ENCODE measurements at places on chromosomes 4 and X. TPM values are rescaled to one million over a fixed set of nuclear protein-coding genes. Genes with fewer than 3 reads are reported as not detected.

The NLRP2B gene
- not detected for total RNA-seq

The CFI gene
- total RNA-seq = 15.4 TPM

The SLC7A11 gene
- total RNA-seq = 6.3 TPM

The PRKG2 gene
- 4.2 TPM for total RNA-seq

The BTC gene
- total RNA-seq = 1.4 TPM

The TACR3 gene
- 0.72 TPM for total RNA-seq

The TKTL2 gene
- total RNA-seq = not detected

The EVC2 gene
- total RNA-seq = 4.5 TPM

The SYP gene
- 13.6 TPM for total RNA-seq

The TRAM1L1 gene
- 8.9 TPM for total RNA-seq

The STBD1 gene
- 4.1 TPM for total RNA-seq

The TRIM60 gene
- not detected for total RNA-seq

The GUCY1A1 gene
- total RNA-seq = 6.2 TPM

The CLDN34 gene
- total RNA-seq = 0.86 TPM

GRCh38 chrX:38570396-38570795, 9.1 kb downstream of the TSPAN7 start:
- H3K27me3 ChIP-seq = no peaks in the 10 kb centered on the region
- H3K27ac ChIP-seq = no peak overlapping the region
- no peak for DNase-seq
- H3K36me3 ChIP-seq = no peaks in the 10 kb centered on the region
- H3K4me1 ChIP-seq = no peaks in the 10 kb centered on the region

GRCh38 chrX:12895866-12896265, 10.6 kb upstream of the TLR8 start:
- no peak overlapping the region for H3K27ac ChIP-seq
- H3K4me1 ChIP-seq = no peaks in the 10 kb centered on the region
- no peaks in the 10 kb centered on the region for H3K27me3 ChIP-seq
- no peak overlapping the region for H3K4me3 ChIP-seq
- no peaks in the 10 kb centered on the region for H3K36me3 ChIP-seq

- H3K4me3 ChIP-seq = no peak overlapping the region
- DNase-seq = no peak
- peaks cover 9% of the 10 kb centered on the region for H3K4me1 ChIP-seq
- no peak overlapping the region for H3K27ac ChIP-seq
- H3K27me3 ChIP-seq = peaks cover 7% of the 10 kb centered on the region
These were observed 150.2 kb downstream of the C4orf33 start for GRCh38 chr4:129246145-129246544.

DNA sequence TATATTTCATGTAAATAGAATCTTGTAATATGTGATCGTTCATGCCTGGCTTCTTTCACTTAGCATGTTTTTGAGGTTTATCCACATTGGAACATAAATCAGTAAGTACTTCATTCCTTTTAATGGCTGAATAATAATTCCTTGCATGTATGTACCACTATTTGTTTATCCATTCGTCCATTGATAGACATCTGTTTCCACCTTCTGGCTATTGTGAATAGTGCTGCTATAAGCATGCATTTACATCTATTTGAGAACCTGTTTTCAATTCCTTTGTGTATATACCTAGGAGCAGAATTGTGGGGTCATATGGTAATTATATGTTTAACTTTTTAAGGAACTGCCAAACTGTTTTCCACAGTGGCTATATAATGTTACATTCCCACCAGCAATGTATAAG, 356.7 kb upstream of the DIPK2B start:
- no peaks in the 10 kb centered on the region for H3K27me3 ChIP-seq
- no peak for DNase-seq
- H3K36me3 ChIP-seq = no peaks in the 10 kb centered on the region
- H3K27ac ChIP-seq = no peak overlapping the region
- H3K4me1 ChIP-seq = no peaks in the 10 kb centered on the region

DNA sequence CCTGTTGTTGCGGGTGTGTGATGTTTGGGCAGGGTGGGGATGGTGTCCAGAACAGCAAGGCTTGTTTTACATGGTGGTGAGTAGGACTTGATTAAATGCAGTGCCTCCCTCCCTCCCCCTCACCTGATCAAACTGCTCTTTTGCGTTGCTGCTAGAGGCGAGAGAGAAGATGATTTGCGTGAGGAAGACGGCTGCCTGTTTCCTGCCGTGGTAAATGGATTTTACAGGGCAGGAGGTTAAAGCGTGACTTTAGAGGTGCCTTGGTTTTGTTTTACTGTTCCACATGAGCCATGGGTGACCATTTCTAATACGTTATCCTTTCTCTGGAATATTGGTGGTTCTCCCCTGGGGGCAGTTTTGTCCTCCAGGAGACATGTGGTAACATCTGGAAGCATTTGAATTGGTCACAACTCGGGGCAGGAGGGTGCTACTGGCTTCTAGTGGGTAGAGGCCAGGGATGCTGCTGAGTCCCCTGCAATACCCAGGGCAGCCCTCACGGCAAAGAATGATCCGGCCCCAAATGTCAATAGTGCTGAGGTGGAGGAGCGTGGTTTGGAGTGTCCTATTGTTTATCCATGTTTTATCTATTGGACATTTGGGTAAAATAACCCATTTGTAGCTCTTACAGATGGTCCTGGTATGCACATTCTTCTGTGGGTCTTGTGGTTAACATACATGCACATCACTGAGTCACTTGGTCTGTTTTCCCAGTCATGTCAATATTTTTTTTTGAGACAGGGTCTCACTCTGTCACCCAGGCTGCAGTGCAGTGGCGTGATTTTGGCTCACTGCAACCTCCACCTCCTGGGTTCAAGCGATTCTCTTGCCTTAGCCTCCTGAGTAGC, 73.7 kb downstream of the SHROOM2 start:
- peaks cover 7% of the 10 kb centered on the region for H3K36me3 ChIP-seq
- H3K4me3 ChIP-seq = no peak overlapping the region
- no peaks in the 10 kb centered on the region for H3K27me3 ChIP-seq

DNA sequence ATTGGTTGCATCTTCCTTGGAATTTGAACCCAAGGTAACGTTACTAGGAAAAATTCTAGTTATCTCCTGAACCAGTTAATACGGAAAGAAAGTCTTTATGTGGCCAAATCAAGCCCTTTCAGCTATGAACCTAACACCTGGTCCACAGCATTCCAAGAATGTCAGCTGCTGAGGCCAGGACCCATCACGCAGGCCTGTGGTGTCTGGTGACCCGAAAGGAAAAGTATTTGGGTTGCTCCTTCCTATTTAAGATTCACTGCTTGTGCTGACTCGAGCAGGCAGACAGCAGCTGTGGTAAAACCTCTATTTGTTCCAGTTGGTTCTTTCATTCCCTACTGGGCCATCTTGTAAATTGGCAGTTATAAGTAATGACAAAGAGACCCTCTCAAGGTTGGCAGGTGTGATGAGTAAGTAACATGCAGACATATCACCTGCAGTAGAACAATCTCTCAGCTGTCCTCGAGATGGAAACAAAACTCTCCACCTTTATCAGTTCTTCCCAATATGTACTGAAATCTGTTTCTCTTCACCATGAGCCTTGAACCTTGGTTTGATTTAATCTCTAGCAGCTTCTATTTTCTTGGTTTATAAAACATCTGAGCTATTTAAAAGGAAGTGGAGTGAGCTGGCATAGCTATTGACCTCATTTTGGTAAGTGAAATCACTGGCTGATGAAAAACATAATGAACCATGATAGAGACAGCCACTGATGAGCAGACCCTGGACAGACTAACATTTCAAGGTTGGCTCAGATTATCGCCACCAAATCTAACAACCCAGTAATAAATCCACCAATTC, 182.1 kb upstream of the SMIM31 start:
- no peak for DNase-seq
- no peaks in the 10 kb centered on the region for H3K36me3 ChIP-seq
- H3K27me3 ChIP-seq = no peaks in the 10 kb centered on the region
- no peak overlapping the region for H3K4me3 ChIP-seq

DNA sequence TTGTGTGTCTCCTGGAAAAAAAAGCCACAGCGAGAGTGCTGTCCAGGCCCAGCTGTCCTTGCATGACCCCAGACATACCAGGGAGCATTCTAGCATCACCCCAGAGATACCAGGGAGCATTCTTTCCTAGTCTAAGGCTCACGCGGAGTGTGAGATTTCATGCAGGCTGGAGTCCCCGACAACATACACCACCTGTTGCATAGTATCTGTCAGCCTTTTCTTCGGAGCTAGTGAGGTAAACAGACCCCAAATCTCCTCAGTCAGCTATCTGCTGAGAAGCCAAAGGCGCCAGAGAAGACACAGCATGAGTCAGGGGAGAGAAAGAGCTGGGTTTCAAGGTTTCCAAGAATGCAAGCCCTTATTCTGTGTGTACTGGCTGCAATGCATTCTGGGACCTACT, 23.1 kb upstream of the ZXDA start:
- H3K27me3 ChIP-seq = no peaks in the 10 kb centered on the region
- DNase-seq = no peak
- no peaks in the 10 kb centered on the region for H3K4me1 ChIP-seq

DNA sequence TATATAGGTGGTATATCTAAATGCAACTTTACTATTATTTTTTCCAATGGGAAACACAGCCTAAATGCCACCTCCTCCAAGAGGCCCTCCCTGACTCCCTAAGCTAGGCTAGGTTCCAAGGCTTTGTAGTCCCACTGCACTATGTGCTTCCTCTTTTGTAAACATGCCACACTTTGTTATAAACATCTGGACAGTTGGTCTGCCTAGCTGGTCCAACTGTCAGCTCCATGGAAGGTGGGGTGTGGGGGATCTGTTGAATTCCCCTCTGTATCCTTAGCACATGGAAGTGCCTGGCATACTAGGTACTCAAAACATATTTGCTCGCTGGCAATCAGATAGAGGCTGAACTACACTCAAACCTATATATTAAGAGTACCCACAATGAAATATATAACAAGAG, 63.4 kb downstream of the SLC9A7 start:
- no peaks in the 10 kb centered on the region for H3K4me1 ChIP-seq
- H3K36me3 ChIP-seq = no peaks in the 10 kb centered on the region
- H3K27me3 ChIP-seq = no peaks in the 10 kb centered on the region
- H3K27ac ChIP-seq = no peak overlapping the region

GRCh38 chr4:21009956-21010355, 309.7 kb downstream of the PACRGL start:
- H3K27ac ChIP-seq = no peak overlapping the region
- H3K4me3 ChIP-seq = no peak overlapping the region
- H3K4me1 ChIP-seq = no peaks in the 10 kb centered on the region
- peaks cover 3% of the 10 kb centered on the region for H3K36me3 ChIP-seq
- DNase-seq = no peak

GRCh38 chr4:55186700-55187099, 61.3 kb upstream of the KDR start:
- peaks cover 5% of the 10 kb centered on the region for H3K4me1 ChIP-seq
- no peak overlapping the region for H3K27ac ChIP-seq
- H3K27me3 ChIP-seq = peaks cover 3% of the 10 kb centered on the region
- DNase-seq = no peak

- peaks cover 53% of the 10 kb centered on the region for H3K27me3 ChIP-seq
- peaks cover 12% of the 10 kb centered on the region for H3K36me3 ChIP-seq
- no peak for DNase-seq
- peaks cover 22% of the 10 kb centered on the region for H3K4me1 ChIP-seq
These were observed 807 bp downstream of the SEL1L3 start for GRCh38 chr4:25861951-25862410.

DNA sequence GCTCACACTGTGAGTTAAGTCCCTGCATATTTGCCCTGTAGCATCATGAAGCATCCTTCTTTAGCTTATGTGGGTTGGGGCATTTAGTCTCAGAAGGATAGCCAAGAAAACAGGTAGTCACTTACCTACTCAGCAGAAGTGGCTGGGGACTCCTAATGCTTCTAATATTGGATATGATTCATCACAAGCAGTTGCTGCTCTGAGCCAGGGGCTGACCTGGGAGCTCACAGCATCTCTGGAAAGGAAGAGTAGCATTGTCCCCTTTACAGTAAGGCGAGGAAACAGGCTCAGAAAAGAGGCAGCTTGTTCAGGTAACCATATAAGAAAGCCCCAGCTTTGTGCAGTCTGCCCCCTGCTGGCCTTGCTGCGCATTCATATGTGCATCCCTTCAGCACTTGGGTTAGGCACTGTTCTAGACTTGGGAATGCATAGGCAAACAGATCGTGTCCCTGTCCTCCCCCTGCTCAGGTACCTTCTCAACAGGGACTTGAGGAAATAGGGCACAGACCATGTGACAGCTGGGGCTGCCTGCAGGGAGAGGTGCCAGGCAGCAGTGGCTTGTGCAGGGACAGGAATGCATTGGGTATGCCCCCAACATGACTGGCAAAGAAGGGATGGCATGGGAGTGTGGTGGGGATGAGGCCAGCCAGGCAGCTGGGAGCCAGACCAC, 35.7 kb upstream of the TBC1D14 start:
- no peaks in the 10 kb centered on the region for H3K4me1 ChIP-seq
- no peaks in the 10 kb centered on the region for H3K27me3 ChIP-seq
- peaks cover 28% of the 10 kb centered on the region for H3K36me3 ChIP-seq

GRCh38 chr4:94582517-94582916, 130.8 kb downstream of the PDLIM5 start:
- H3K4me3 ChIP-seq = no peak overlapping the region
- no peaks in the 10 kb centered on the region for H3K4me1 ChIP-seq
- no peak for DNase-seq
- H3K27ac ChIP-seq = no peak overlapping the region

DNA sequence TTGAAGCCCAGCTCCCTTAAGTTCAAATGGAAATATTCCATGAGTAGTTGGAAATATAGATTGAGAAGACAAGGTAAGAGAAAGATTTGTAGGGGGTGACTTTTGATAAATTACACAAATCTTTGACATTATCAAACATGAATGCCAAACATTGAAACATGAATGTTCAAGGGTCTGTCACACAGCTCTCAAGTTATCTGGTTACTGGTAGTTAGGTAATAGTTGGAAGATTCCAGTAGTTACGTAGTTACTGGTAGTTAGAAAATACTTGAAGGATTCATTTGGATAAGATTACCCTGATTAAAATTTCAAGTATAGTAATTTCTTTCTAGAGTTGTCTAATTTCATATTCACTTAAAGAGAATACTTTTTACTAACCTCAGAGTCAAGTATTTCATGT, 20.7 kb downstream of the KIAA0232 start:
- H3K4me3 ChIP-seq = no peak overlapping the region
- no peak overlapping the region for H3K27ac ChIP-seq
- peaks cover 17% of the 10 kb centered on the region for H3K36me3 ChIP-seq
- peaks cover 13% of the 10 kb centered on the region for H3K4me1 ChIP-seq

- no peak overlapping the region for H3K4me3 ChIP-seq
- no peak for DNase-seq
- no peak overlapping the region for H3K27ac ChIP-seq
- no peaks in the 10 kb centered on the region for H3K36me3 ChIP-seq
- no peaks in the 10 kb centered on the region for H3K27me3 ChIP-seq
These were observed 178.1 kb downstream of the SH3KBP1 start for GRCh38 chrX:19709117-19709811.

- H3K27ac ChIP-seq = no peak overlapping the region
- H3K36me3 ChIP-seq = no peaks in the 10 kb centered on the region
- no peaks in the 10 kb centered on the region for H3K4me1 ChIP-seq
- H3K27me3 ChIP-seq = no peaks in the 10 kb centered on the region
- no peak overlapping the region for H3K4me3 ChIP-seq
These were observed 237.2 kb downstream of the IL1RAPL2 start for GRCh38 chrX:104803219-104803618.

All from type B pancreatic cell (in vitro differentiated cells).